ENCODE measurements at places on chromosomes 3 and 15.

- no peak for DNase-seq
Measured at GRCh38 chr3:44206862-44207652, 34.6 kb upstream of the TOPAZ1 start.

DNA sequence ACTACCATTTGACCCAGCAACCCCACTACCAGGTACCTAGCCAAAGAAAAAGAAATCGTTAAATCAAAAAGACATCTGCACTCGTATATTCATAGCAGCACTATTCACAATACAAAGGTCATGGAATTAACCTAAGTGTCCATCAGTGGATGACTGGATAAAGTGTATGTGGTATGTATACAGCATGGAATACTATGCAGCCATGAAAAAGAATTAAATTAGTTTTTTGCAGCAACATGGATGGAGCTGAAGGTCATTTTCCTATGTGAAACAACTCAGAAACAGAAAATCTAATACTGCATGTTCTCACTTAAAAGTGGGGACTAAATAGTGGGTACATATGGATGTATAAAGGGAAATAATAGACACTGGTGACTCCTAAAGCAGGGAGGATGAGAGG, 175.2 kb downstream of the ZIC4 start:
- DNase-seq = no peak

GRCh38 chr3:51063053-51063452, 322.0 kb upstream of the MANF start:
- DNase-seq = no peak

GRCh38 chr15:76974456-76975036, 20.4 kb upstream of the PSTPIP1 start:
- DNase-seq = no peak

DNA sequence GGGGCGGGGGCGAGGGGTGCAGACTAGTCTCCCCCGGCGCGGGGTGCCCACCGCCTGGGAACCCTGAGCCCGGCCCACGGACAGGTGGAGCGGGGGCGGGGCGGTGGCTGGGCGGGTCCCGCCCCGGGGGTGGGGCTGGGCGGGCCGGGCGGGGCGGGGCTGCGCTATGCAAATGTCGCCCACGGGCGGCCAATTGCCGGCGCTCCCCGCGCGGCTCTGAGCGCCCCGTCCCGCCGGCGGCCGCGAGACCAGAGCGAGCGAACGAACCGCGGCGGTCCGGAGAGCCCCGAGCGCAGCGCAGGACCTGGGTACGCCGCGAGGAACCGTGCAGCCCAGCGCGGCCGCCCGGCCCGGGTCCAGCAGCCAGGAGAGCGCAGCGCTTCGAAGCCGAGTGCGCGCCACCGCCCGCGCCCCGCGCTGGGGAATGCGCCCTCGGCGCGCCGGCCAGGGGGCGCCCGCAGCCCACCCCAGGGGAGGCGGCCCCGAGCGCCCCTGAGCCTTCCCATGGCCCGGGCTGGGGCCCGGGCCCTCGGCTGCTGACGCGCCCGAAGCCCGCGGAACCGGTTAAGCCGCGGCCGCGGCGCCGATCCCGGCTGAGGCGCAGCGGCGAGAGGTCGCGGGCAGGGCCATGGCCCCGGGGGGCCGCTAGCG, at the start of gene SEMA3F:
SEMA3F (plus strand) TSS at position 485 of the 651 bp plus-strand sequence. CDS start 4,299 bp downstream, outside the sequence.
- DNase-seq = peak; percentile 68

- no peak for DNase-seq
Measured at GRCh38 chr3:96069065-96069464, 745.3 kb upstream of the EPHA6 start.

GRCh38 chr3:16865335-16865734, 19.4 kb upstream of the PLCL2 start:
- DNase-seq = no peak

DNA sequence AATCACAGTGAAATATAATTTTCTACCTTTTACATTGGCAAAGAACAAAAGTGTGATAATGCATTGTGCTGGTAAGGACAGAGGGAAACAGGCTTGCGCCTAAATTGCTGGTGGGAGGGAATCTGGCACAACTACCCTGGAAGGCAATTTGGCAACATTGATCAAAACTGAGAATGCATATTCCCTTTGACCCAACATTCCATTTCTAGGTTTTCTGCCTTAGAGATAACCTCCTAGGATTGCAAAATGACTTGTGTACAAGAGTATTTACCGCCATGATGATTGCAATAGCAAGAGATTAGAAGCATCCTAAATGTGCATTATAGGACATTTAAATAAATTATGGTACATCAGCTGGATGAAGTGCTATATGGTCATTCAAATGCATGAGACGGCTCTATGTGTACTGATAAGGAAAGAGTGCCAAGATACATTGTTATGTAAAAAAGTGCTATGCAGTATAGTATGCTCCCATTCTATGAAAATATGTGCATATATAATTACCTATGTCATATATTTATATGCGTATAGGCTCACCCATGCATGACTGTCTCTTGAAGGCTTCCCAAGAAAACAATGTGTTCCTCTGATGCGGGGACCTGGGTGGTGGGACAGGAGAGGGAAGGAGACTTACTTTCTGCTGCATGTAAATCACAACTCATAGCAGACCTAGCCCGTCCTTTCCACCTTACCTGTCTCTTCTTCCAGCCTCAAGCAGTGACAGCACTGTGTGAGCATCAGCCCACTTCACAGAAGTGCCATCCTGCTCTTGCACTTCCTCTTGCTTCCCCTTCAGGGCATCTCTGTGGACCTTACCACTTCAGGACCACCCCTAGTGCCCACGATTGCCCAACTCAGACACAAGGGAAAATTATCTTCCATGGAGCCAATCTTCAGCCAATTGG, 249.9 kb upstream of the TLE3 start:
- DNase-seq = no peak

DNA sequence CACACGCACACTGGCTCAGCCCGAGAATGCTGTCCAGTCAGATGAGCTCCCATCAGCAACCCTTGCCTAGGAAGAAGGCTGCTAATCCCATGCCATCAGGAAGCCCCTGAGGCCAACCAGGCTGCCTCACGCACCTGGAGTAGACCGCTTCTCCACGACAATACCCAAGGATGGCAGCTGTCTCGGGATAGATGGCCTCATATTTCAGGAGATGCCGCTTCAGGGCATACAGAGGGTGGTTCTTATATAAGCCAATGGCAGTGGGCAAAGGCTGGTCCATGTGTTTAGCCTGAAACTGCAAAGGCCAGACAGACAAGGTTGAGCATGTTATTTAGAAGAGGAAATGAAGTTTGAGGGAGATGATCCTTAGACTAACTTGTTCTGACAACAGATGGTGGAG, 22.2 kb downstream of the XPC start:
- no peak for DNase-seq

- DNase-seq = no peak
Measured at GRCh38 chr15:99963096-99963825, 230.0 kb upstream of the LYSMD4 start.

DNA sequence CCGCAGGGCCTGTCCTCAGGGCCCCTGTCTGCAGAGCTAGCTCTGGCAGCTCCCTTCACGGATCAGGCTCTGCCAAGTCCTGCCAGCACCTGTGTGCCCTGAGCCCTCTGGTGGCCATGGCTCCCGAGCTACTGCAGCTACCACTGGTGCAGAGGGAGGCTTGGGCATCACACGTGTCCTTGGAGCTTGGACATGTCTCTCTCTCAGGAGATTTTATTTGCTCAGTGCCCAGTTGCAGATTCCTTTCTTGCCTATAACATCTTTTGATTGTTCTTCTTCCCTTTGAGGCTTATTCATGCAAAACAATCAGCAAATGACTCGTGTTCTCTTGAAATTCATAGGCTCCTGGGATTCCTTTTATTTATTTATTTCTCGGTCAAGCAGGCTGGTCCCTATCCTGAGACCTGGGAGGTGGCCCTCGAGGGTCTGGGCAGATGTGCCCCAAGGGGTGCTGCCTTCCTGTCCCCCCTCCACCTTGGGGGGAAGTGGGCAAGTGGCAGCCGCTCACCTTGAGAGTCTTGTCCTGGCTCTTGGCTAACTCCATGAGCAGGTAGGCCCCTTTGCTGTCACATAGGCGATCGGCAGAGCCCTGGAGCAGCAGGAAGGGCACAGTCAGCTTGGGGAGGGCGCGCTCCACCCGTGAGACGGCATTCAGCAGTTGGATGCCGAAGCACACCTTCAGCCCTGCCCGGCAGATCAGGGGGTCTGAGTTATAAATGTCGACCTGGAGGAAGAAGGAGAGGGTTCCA, 21.9 kb downstream of the ABTB1 start:
- peak; percentile 31 for DNase-seq

Measured in stimulated activated CD4-positive, alpha-beta T cell treated with anti-CD3 and anti-CD28 coated beads, Interleukin-4, amount 100 ng/mL, for 1 hour (primary cell).